Stimulated activated CD8-positive, alpha-beta memory T cell treated with anti-CD3 and anti-CD28 coated beads, Interleukin-15, amount 100 ng/mL, for 1 hour (primary cell): ENCODE measurements at places on chromosomes 5 and 9.
A peak's percentile ranks its signal among the peaks of the same experiment; 100 is the strongest.

DNA sequence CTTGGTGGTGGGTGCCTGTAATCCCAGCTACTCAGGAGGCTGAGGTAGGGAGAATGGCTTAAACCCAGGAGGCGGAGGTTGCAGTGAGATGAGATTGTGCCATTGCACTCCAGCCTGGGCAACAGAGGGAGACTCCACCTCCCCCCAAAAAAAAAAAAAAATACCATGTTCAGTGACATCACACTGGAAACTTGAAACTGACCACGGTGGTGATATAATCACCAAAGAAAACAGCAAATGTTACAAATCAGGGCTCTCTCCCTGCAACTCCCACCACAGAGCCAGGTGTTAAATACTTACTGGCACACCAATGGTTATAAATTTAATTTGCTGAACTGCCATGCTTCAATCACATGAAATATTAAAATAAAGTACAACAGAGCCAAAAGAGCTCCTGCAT is 81.4 kb downstream of the ZNF608 start:
- DNase-seq: no peak

GRCh38 chr5:135191084-135191826 is 157.2 kb upstream of the PITX1 start:
- DNase-seq: peak; percentile 32

DNA sequence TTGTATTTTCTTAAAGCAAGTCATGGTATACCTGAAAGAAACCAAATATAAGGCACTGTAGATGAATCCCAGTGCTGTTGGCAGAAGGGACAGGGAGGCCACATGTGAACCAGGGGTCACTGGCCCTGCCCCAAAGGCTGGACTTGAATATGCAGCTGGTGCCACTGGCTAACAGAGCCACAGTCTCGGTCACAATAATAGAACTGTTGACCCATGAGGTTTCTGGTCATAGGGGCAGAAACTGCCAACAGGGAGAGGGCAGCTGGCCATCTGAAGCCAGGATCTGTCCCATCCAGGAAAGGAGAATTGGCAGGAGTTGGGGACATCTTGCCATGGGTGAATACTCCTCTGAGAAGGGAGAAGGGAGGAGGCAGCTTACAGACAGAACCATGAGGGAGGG is 31.9 kb downstream of the PALM2AKAP2 start:
- no peak for DNase-seq

- no peak for DNase-seq
These were observed 145.3 kb upstream of the SMARCA2 start for GRCh38 chr9:1869843-1870242.

DNA sequence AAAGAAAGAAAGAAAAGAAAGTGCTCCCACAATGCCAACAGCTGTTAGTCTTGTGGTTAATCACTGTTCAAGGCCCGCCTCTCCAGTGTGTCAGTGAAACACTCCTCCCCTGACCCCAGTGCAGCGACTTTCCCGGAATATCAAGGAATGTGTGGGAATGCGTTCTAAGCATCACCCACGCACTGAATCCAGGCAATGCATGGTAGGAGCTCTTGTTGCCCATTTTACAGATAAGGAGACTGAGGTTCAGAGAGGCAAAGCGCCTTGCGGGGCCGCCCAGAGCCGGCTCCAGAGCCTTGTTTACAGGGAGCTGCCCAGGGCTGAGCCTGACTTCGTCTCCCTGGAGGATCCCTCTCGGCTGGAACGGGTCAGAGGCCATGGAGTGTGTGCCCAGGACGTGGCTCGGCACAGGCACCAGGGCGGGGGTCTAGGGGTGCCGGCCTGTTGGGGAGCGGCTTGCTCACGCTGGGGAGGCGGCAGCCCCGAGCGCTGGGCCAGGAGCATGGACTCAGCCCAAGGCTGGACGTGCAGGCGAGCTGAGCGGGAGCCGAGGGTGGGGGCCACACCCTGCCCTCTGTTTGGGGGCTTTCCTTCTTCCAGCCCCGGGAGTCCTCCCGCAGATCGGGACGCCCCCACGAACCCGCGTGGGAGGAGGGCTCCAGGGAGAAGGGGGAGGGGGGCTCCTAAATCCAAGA is 823 bp downstream of the ST6GALNAC6 start:
- no peak for DNase-seq

- no peak for DNase-seq
These were observed 23.7 kb upstream of the TMED7 start for GRCh38 chr5:115649541-115649940.

DNA sequence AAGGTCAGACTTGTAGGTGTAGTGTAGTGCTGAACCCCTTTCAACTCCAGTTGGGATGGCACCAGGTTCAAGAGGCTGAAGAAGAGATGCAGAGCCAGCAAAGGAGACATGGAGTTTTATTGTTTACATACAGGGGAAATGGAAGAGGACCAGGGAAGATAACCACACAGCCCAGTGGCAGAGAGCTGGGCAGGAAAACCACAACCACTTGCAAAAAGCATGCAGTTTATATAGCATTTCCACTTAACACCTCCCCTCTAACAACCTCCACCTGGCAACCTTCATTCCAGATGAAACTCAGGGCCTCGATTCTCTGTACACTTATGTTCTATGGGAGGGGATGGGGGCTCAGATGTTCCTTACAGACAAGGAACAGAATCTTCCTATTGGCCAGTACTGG is 56.9 kb downstream of the SNX24 start:
- DNase-seq: no peak

DNA sequence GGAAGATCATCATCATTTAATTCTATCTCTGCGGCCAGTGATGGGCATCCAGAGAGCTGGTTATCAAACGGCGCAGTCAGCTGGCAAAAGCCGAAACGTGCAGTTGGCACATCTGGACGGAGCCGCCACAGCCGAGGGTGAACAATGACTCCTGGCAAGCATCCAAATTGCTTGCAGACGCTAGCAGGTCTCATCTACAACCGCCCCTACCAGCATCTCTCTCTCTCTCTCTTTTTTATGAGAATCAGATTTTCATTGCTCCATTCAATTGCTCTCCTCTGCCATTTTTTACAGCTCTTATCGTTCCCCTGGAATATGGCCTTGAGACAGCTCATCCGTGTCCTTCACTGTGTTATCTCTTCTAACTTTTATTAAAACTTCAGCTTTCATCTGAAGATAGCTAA is 165.2 kb downstream of the MAPKAP1 start:
- no peak for DNase-seq

GRCh38 chr9:9612270-9612669 is 1000.5 kb downstream of the PTPRD start:
- DNase-seq: no peak

GRCh38 chr9:94693485-94694204 is 32.9 kb upstream of the AOPEP start:
- DNase-seq: no peak

DNA sequence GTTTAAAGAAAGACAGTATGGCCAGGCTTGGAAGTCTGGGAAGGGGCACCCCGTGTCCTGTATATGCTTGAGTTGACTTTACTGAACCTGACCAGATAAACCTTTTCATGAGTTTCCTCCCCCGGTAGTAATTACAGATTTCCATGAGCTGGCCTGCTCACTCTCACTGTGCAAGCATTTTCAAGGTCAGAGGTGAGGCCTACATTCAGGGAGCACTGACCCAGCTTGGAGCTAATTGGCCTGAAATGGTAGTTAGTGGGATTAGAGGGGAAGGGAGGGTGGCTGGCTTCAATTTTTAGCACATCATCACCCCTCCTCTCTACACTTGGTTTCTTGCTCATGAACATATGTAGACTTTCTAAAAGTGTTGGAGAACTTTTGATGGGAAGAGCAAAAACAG is 99.2 kb downstream of the PSAT1 start:
- no peak for DNase-seq

GRCh38 chr5:134005417-134006061 is 764 bp upstream of the VDAC1 start:
- no peak for DNase-seq

DNA sequence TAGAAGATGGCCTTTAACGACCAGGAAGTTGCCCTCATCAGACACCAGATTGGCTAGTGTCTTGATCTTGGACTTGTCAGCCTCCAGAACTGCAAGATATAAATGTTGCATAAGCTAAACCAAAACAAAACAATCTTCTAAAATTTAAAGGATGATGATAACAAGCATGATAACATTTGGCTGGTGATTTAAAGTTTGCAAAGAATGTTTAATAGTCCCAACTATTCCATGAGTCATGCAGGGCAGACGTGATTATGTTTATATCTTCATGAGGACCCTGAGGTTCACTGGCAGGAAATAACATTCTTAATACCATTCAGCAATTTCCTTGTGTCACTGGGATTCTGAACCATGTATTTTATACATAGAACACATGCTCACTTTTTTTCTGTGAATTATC is 319.8 kb downstream of the HCN1 start:
- no peak for DNase-seq
